ENCODE measurements at places on chromosomes 1 and 21.

- no peak for DNase-seq
Measured at GRCh38 chr21:34596561-34597271, 18.2 kb downstream of the RCAN1 start.

DNA sequence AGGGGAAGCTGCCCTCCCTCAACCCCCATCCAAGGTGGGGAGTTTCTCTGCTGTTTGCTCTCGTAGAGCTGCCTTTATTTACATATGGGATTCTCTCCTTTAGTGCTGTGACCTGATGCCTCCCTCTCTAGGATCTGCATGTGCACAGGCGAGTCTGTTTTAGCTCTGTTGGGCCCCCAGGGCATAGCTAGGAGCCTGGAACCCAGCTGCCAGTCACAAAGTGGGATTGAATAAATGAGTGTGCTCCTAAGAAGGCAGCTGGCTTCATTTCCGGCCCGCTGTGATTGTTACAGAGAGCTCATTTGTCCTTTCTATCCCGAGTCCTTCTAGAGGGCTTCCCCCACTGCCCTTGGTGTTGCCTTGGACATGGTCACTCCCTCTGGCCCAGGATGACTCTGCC is 176.6 kb downstream of the GRIK3 start:
- DNase-seq: peak; percentile 19

GRCh38 chr1:203464226-203464625 is 11.4 kb upstream of the PRELP start:
- no peak for DNase-seq

DNA sequence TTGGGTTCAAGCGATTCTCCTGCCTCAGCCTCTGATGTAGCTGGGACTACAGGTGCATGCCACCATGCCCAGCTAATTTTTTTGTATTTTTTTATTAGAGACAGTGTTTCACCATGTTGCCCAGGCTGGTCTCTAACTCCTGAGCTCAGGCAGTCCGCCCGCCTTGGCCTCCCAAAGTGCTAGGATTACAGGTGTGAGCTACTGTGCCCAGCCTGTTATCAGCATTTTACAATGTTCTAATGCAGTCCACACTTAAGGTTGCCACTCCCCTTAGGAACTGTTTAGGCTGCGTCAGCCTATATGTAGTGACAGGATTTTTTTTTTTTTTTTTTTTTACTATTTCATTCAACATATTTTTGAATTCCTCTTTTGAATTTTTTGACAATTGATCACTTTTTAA is 30.2 kb downstream of the AGPAT3 start:
- no peak for DNase-seq

- DNase-seq: no peak
Measured at GRCh38 chr1:159913451-159914192, 11.7 kb downstream of the TAGLN2 start.

DNA sequence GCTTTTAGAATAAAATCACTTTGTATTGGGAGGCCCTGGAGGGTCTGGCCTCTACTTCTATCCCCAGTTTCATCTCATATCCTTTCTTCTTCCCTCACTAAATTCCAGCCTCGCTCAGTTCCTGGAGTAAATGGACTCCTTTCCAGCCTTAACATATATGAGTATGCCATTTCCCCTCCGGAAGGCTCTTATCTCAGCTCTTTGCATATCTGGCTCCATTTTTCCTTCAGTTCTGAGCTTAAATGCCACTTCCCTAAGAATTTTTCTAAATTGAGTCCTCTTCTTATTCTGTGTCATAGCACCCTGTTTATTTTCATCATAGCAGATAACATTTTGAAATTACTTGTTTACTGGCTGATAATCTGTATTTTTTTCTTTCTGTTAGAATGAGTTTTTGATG is 20.2 kb upstream of the DUSP10 start:
- no peak for DNase-seq

GRCh38 chr1:113307771-113308445 is 82.4 kb upstream of the MAGI3 start:
- no peak for DNase-seq
